ENCODE measurements at places on chromosomes 11 and 22. TPM values are rescaled to one million over a fixed set of nuclear protein-coding genes. Genes with fewer than 3 reads are reported as not detected.

The POGLUT3 gene
- total RNA-seq = 23.3 TPM

DNA sequence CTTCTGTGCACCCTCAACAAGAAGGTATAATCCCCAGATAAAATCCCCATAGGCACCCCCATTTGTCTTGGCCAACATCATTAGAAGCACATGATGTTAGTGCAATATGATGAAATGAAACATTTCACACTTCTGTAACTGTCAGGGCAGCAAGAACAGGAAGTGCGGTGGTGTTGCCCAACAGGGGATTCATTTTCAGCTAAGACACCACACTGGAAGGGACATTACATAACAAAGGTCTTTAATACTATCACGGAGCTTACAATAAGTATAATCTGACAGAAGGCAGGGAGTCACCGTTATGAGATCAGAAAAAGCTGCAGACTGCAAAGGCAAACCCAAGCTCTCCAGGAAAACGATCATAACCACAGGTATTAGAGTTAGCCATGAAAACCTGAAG is 2.0 kb downstream of the OR52W1 start:
- peak; percentile 50 for DNase-seq

- DNase-seq = no peak
Measured at GRCh38 chr11:10522276-10522675, 18.7 kb downstream of the RNF141 start.

The SLC22A25 gene
- total RNA-seq = 0.09 TPM

The RIMBP3C gene
- total RNA-seq = 0.21 TPM

The CHRNA10 gene
- total RNA-seq = 0.27 TPM

The NXPE4 gene
- total RNA-seq = not detected

GRCh38 chr11:102436561-102436960 is 16.0 kb downstream of the TMEM123 start:
- no peak for DNase-seq

The SYT9 gene
- total RNA-seq = 0.24 TPM

The OVOL1 gene
- not detected for total RNA-seq

- peak; percentile 46 for DNase-seq
Measured at GRCh38 chr11:125990244-125990643, 44.4 kb downstream of the VSIG10L2 start.

- DNase-seq = no peak
Measured at GRCh38 chr11:32366666-32367065, 68.7 kb downstream of the WT1 start.

The GLYAT gene
- total RNA-seq = 1.2 TPM

The ANO1 gene
- total RNA-seq = 9.8 TPM

The GGTLC3 gene
- not detected for total RNA-seq

- no peak for DNase-seq
Measured at GRCh38 chr11:120401506-120401905, 65.3 kb downstream of the ARHGEF12 start.

- DNase-seq = no peak
Measured at GRCh38 chr11:76010051-76010450, 195.0 kb downstream of the UVRAG start.

DNA sequence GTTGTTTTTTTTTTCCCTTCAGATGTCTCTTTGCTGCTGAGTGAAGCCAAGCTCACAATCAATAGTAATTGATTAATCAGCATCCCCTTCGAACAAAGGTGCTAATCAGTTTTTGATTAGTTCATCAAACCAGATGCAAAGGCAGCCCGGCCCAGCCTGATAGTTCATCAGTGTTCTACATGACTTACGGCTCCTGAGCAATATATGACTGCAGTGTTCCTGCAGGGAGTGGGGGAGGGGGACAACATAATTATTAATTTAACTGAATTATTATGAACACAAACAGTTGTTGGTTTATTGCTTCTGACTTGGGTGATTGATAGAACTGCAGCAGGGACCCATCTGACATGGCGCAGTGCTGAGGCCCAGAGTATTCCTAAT is 315.3 kb downstream of the CADM1 start:
- no peak for DNase-seq

DNA sequence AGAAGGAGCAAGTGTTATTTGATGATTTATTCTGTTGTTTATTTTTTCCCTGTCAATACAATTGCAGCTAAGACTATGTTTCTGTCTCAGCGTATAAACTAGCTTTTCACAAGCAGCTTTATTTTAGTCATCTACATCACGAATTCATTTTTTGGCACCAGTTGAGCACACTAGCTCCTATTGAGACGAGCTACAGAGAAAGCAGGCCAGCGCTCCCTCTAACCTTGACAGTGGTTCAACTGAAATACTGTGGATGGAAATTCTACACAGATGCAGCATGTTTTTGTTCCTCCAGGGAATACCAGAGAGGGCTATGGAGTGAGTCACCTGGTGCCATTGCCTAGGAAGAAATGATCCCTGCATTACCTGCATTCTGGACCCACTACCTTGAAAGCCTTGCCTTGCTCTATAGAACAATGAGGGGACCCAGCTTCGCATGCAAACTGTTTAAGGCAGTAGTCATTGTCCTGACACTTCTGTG is 108.2 kb upstream of the ARHGAP42 start:
- DNase-seq = no peak

DNA sequence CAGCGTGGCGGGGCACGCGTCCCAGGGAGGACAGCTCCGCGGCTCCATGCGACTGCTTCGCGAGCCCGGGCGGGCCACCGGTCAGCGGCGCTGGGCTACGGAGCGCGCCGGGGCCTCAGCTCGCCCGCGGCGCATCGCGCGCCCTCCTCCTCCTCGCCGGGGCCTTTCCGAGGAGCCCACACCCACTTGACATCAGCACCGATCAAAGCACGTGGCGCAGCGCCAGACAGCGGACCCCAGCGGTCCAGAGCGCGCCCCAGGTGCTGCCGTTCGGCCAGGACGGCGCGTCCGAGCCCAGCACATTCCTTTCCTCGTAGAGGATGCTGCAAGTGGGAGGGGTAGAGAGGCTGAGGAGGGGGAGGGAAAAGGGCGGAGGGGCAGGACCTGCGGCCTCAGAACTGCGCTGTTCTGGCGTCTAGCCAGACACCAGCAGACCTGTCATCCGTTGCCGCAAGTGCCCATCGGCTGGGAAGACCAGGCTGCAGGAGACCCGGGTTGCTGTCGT is 88.6 kb downstream of the PLEKHA7 start:
- DNase-seq = peak; percentile 51

The CCDC89 gene
- 1.0 TPM for total RNA-seq

DNA sequence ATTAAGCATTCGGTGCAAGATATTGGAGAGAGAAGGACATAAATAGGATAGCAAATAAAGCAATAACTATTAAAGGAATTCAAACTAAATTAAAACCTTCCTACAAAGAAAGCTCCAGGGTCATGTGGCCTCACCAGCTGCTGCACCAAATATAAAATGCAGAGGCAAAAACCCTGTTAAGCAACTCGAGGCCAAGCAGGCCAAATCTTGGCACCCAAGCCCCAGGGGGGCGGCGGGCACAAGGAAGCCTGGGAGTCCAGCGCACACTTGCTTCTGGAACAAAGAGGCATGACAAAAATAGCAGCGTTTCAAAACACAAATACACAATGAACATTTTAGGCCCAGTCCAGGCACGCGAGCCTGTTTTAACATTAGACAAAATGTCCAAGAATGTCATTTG is 20.8 kb downstream of the KRTAP5-6 start:
- no peak for DNase-seq

GRCh38 chr11:6599881-6600390 is 3.5 kb downstream of the RRP8 start:
- DNase-seq = no peak

DNA sequence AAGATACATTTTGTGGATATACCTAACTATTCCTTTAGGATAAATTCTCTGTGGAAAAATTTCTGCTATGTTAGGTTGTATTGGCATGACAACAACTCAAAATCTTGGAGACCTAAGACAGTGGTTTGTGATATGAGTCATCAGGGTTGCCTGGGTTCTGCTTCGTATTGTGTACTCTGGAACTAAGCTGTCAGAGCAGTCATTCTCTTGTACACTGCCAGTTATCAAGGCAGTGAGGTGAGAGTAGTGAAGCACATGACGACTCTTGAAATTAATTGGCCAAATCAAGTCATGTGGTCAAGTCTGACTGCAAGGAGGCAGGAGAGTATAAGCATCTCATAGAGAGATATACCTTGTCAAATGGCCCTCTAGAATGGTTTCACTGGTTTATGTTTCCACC is 104.4 kb downstream of the FANCF start:
- no peak for DNase-seq

DNA sequence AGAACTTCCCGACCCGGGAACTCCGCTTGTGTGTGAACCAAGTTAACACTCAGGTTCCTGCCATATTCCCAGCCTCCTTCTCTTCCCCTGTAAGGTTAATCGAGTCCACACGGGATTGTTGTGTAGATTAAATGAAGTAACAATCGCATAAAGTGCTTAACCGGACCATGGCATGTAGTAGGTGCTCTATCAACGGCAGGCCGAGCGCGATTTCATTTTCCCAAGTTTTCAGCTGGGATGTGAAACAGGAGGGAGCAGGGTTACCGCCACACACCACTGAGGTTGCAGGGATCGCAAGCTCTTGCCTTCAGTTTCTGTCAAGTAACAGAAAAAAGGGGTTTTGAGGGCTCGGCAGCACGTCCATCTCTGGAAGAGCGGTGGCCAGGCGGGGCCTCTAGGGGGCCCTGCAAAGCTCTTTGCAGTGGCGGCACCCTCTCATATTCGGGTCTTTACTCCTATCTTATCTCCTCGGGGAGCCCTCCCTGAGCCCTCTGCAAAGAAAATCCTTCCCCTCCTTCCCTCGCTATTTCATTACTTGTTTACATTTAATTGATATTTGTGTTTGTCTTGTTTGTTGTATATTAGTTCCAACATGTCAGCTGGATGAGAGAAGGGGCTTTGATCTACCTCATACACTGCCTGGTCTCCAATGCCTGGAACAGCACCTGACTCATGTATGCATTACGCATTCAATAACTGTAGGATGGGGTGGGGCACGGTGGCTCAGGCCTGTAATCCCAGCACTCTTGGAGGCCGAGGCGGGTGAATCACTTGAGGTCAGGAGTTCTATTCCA is 816 bp upstream of the PLEKHA7 start:
- peak; percentile 23 for DNase-seq

DNA sequence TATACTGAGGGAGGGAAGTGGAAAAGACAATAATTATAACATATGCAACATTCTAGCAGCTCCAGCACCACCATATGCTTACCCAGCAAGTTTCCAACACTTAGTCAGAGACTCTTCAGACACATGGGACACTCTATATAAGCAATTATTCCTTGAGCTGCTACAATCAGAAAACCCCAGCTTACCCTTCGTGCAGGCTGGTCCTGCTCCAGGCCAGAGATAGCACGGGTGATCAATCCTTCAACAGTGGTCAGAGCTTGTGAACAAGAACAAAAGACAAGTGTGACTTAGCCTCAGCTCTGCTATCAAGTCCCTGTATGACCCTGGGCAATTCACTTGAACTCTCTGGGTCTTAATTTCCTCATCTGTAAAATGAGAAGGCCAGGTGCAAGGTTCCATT is 1.5 kb downstream of the ZPR1 start:
- DNase-seq = no peak

DNA sequence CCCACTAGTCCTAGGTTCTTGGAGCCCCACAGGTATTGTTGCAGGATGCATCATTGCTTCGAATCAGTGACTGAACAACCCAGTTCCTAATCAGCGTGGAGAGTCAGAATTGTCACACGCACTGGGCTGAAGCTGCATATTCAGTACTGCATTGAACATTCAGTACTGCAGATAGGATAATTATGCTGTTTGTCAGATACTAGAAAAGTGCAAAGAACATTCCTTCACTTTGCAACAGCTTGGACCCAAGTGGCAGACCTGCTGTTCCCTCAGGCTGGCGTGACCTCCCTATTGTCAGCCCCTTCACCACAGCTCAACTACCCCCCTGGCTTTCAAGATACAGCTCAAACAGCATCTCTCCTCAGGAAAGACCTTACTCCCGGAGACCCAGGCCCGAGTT is 27.6 kb downstream of the NF2 start:
- no peak for DNase-seq

- peak; percentile 54 for DNase-seq
Measured at GRCh38 chr11:125373426-125374391, 122.4 kb downstream of the FEZ1 start.

DNA sequence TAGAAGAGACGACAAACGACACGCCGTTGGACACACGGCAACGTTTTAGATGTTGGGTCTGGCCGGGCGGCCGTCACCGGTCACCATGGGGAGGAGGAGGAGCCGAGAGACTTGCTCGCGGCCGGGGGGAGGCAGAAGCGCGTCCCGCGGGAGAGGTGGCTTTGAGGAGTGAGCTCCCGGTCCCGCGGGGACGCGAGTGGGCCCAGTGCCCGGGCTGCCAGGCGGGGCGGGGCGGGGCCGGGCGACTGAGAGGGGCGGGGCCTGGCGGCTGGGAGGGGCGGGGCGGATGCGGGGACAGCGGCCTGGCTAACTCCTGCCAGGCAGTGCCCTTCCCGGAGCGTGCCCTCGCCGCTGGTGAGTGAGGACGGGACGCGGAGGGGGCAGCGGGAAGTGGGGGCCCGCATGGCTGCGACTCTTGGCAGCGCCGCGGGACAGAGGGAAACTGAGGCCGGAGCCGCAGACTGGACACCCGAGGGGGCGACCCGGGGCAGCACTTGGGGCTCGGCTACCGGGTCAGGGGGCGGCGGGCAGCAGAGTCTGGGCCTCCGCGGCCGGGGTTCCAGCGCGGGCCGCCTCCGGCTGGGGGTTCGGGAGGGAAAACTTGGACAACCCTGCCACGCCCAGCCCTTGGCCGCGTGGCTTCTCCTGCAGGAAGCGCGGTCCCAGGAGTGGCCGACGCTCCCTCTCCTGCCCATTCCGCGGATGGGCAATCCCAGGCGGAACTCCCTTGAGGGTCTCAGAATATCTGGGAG is at the start of gene TSPO:
Gene TSPO (plus strand): TSS at position 309 of the 752 bp plus-strand sequence. CDS start 7,680 bp downstream, outside the sequence.
- peak; percentile 87 for DNase-seq

The PTPN5 gene
- total RNA-seq = 0.41 TPM

DNA sequence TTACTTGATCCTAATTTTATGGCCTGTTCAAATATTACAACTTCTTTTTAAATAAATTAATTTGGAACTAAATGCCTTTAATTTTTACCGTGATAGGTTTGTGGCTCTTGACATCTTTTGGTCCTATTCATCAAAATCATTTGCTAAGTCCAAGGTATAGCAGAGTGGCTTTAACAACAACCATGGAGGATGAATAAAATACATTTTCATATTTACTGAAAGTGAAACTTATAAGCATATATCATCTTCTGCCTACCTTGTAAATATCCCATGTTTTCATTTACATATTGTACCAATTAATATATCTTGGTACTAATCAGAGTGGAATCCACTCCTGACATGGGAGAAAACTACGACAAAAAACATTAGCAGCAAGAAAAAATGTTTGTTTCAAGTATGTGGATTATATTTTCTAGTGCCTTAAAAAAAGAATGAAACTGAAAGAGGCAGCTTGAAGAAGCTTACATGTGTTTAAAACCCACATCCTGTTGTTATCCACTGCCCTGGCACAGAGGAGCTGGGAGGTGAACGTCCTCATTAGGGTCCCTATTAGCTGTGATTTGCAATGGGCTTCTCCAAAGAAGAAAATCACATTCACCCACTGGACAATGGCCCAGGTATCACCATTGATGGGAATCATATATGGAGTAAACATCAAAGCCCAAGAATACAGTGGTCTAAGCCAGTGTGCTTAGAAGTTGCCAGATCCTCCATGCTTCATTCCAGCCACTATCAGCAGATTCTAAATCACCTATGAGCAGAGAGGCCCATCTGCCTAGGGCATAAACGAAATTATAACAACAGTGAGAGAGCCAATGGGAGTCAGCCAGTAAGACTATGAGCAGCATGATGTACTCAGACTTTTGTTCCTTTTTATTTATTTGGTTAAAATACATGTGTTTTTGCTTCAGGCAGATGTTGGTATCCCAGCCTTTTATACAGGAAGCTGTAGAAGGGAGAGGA is 84.7 kb downstream of the MAML2 start:
- DNase-seq = no peak

The MOGAT2 gene
- 0.38 TPM for total RNA-seq

Data from left cardiac atrium (tissue), 4 donors.